ENCODE measurements at places on chromosomes 1 and 21.

- no peak for DNase-seq
Observed at GRCh38 chr1:229758101-229759036, 132.3 kb downstream of the URB2 start.

DNA sequence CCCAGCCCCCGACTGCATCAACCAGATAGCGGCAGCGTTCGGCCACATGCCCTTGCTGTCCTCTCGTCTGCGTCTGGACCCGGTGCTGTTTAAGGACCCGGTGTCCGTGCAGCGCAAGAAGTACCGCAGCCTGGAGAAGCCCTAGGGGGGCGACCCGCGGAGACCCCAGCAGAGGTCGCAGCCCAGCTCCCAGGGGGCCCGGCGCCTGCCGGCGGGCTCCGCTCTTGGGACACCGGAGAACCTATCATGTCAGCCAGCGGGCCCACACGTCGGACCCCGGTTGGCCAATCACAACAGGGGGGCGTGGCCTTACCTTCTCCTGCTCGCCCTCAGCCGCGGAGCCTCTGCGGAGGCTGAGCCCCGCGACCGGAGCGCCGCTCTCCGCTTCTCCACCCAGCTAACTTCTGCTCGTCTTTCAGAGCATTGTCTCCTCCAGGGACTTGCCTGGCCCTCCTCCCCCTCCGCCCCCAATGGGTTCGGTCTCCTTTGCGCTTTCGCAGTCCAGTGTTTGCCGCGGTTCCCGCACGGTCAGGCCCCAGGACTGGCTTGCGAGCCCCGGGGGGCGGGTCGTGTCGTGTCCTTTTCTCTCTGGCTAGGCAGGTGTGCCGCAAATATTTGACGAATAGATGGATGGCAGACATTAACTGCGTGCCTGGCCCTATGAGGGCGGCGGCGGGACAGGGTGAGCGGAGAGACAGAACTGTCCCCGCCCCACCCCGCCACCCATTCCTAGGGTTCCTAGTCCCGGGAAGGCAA lies 10.5 kb downstream of the SLC30A2 start:
- peak; percentile 82 for DNase-seq

GRCh38 chr1:67367370-67368045 lies 59.8 kb downstream of the IL12RB2 start:
- no peak for DNase-seq

DNA sequence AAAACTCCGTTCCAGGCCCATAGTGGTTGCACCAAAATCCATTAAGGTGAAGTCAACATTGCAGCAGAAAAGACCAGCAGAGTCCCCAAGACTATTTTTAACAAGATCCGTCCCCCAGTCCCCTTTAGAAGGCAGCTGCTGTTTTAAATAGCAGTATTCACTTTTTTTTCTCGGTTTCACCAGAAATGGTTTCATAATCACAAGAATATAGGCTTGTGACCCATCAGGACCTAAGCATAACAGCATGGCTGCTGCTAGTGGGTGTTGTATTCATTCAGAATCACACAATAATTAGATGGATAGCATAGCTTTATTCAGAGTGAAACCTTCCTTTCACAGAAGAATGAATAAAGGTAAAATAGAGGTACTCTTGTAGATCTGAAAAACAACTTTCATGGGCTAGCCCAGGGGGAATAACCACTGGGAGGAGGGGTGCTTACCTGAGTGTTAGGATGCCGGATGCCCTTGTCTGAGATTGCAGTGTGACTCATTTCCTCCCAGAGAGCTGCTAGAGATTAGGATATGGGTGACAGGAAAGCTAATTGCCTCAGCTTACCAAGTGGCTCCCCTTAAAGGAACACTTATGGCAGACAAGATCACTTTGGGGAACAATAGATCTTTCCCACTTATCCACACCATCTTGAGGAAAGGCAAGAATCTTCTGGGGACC lies 35.0 kb downstream of the ACKR1 start:
- no peak for DNase-seq

DNA sequence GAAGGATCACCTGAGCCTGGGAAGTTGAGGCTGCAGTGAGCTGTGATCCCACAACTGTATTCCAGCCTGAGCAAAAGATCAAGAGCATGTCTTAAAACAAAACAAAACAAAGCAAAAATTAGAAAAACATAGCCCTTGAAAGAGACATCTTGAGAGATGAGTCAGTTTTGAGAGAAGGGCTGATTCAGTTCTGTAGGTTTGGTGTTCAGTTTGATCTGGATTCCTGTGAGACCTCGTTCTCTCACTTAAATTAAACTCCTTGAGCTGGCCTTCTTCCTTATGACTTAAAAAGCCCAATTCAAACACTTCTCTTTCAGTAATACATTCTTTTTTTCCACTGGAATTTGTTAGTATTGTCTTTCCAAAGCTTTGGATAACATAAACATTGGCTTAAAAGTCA lies 164.2 kb downstream of the NRIP1 start:
- DNase-seq, result no peak

GRCh38 chr1:233113009-233113879 lies 162.8 kb downstream of the NTPCR start:
- no peak for DNase-seq

- no peak for DNase-seq
Observed at GRCh38 chr1:185345913-185346720, 29.1 kb upstream of the IVNS1ABP start.

GRCh38 chr1:223515421-223515820 lies 122.2 kb downstream of the CCDC185 start:
- no peak for DNase-seq

- DNase-seq, result no peak
Observed at GRCh38 chr1:7564137-7564536, 207.0 kb upstream of the VAMP3 start.

GRCh38 chr1:81525085-81525484 lies 275.6 kb upstream of the ADGRL2 start:
- no peak for DNase-seq

GRCh38 chr1:220241072-220241663 lies 31.1 kb downstream of the RAB3GAP2 start:
- DNase-seq, result no peak

GRCh38 chr1:93909146-93910050 lies at the start of gene GCLM:
Gene GCLM (minus strand): TSS chr1:93909430. CDS start chr1:93909163, 267 bp downstream.
- peak; percentile 86 for DNase-seq

- no peak for DNase-seq
Observed at GRCh38 chr1:118970451-118970850, 17.7 kb downstream of the TBX15 start.

GRCh38 chr1:210129759-210130158 lies 102.8 kb upstream of the SERTAD4 start:
- DNase-seq, result no peak

DNA sequence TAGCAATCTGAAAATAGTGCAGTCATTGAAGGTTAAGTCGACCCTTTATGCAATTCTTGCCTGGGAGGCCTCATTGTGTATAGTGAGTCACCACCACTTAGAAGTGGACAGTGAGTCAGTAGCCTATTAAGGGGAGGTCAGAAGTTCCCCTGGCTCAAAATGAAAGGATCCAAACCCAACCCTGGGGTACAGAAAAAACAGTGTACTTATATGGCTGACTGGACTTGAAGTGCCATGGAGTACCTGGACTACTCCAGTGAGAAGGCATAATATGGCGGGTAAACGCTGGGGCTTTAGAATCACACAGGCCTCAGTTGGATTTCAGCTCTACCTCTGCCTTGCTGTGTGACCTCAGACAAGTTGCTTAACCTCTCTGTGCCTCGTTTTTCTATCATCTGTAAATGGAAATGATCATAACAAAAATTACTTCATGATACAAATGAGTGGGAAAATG lies 2.2 kb upstream of the BCL9 start:
- no peak for DNase-seq

DNA sequence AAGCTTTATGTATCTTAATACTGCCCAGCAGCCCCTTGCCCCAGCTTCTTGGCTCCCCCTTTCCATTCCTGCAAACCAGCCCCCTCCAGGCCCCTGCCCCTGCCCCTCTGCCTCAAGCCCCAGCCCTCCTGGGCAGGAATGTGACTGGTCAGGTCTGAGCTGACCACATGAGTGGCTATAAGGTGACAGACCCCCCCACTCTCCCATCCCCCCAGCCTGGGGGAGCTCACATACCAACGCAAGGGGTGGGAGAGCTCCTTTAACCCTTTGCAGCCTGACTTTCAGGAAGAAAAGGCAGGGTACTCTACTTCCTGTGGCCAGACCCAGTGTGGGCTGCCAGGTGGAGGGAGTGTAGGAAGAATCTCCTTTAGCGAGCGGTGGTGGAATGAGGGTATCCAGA lies 33.2 kb downstream of the AHDC1 start:
- DNase-seq, result no peak

- DNase-seq, result no peak
Observed at GRCh38 chr1:160651433-160652064, 4.7 kb upstream of the SLAMF1 start.

- no peak for DNase-seq
Observed at GRCh38 chr1:54318246-54318814, 87.9 kb downstream of the SSBP3 start.

Measured in activated T-helper 1 cell treated with Interleukin-2 at 50 U/mL for 16 hours (primary cell).